Spleen (tissue), 13 donors: ENCODE measurements at places on chromosomes 3 and 15. TPM values are rescaled to one million over a fixed set of nuclear protein-coding genes. Genes with fewer than 3 reads are reported as not detected.

The TLR9 gene
- 3.3 TPM for total RNA-seq

DNA sequence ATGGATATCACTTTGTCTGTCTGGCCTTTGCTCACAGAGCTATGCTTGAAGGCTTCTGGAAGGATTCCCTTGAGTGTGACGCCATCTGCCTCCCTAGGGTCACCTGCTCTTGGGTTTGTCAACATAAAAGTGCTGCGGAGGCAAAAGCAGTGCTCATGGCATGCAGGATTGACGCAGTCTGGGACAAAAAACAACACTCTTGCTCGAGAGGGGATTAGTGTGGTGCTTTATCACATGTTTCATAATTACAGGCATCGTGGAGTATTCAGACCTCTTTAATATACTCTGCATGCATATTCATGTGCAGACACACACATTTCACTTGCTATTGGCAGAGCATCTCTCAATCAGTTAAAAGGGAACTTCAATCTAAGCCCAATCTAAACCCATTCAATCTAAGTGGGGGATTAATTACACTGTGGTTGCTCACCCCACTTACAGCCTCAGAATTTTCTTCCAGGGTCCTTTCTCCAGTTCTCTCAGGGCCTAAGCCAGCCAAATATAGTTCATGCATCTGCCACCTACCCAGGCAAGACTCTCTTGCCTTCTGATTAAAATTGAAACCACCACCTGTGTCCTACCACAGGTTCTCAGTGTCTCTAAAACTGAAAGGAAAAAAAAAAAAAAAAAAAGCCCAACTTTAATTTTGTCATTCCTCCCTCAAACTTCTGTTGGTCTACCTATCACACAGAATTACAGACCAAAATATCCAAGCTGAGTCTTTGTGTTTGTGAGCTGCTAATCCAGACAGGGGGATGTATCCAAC, 75.6 kb downstream of the BFSP2 start:
- peak overlapping the region; percentile 74 for H3K27ac ChIP-seq
- peaks cover 46% of the 10 kb centered on the region for H3K4me1 ChIP-seq
- H3K36me3 ChIP-seq: no peaks in the 10 kb centered on the region
- no peak overlapping the region for H3K4me3 ChIP-seq
- no peak for DNase-seq
- no peaks in the 10 kb centered on the region for H3K27me3 ChIP-seq

- peaks cover 13% of the 10 kb centered on the region for H3K4me1 ChIP-seq
- H3K27ac ChIP-seq: no peak overlapping the region
- no peak overlapping the region for H3K4me3 ChIP-seq
Observed at GRCh38 chr3:86995537-86995936, 4.6 kb upstream of the VGLL3 start.

- no peaks in the 10 kb centered on the region for H3K36me3 ChIP-seq
- peak overlapping the region; percentile 95 for H3K27ac ChIP-seq
- peaks cover 3% of the 10 kb centered on the region for H3K27me3 ChIP-seq
- H3K4me3 ChIP-seq: peak overlapping the region; percentile 69
Observed at GRCh38 chr3:128490650-128490914, 2.4 kb downstream of the GATA2 start.
